ENCODE measurements at places on chromosomes 5 and 9.

- DNase-seq = no peak
Measured at GRCh38 chr5:54785729-54786591, 199.4 kb downstream of the ESM1 start.

- no peak for DNase-seq
Measured at GRCh38 chr9:13970426-13970825, 343.5 kb downstream of the NFIB start.

- DNase-seq = no peak
Measured at GRCh38 chr9:77708064-77708815, 60.1 kb upstream of the GNA14 start.

- no peak for DNase-seq
Measured at GRCh38 chr9:135583688-135584011, 22.1 kb downstream of the PAEP start.

DNA sequence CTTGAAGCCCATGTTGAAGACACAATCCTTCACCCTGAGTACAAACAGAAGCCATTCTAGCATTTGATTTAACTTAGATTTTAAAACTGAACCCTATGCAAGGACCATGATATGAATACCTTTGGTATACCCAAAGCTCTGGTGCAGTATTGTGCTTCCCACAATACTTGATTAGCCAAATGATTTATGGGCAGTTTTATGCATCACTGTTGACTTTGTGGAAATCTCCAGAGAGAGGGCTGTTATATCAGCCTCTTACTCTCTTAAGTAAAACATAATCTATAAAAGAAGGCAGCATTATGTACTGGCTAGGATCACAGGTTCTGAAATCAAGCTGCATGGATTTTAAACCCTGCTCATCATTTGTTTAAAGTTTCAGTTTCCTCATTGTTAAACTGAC lies 762.8 kb downstream of the EFNA5 start:
- no peak for DNase-seq

- no peak for DNase-seq
Measured at GRCh38 chr9:76730801-76731200, 33.4 kb upstream of the PCA3 start.

GRCh38 chr5:33371660-33372059 lies 69.1 kb upstream of the TARS1 start:
- DNase-seq = no peak

DNA sequence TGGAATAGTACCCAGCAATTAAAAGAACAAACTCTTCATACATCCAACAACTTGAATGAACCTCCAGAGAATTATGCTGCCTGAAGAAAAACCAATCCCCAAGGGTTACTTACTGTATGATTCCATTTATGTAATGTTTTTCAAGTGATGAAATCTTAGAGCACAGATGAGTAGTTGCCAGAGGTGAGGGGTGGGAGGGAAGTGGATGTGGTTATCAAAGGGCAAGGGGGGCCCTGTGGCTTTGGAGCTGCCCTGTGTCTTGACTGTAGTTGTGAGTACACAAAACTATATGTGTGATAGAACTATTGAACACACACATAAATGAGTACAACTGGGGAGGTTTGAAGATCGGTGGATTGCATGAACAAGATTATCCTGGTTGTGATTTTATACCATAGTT lies 115.8 kb upstream of the SLC25A48 start:
- DNase-seq = no peak

- no peak for DNase-seq
Measured at GRCh38 chr5:59587489-59588337, 305.8 kb downstream of the PDE4D start.
